ENCODE measurements at places on chromosomes 16 and 17. TPM values are rescaled to one million over a fixed set of nuclear protein-coding genes. Genes with fewer than 3 reads are reported as not detected.

Gene OTOP3
- not detected for polyA plus RNA-seq

Gene OR3A3
- polyA plus RNA-seq, result 0.13 TPM

Gene BCAS3
- polyA plus RNA-seq, result 27.8 TPM

Gene GPR142
- polyA plus RNA-seq, result not detected

Gene HP
- polyA plus RNA-seq, result 1.0 TPM

Gene PRSS22
- polyA plus RNA-seq, result 18.0 TPM

Gene CBX1
- polyA plus RNA-seq, result 188 TPM

Gene SLC5A11
- 0.10 TPM for polyA plus RNA-seq

Gene PERCC1
- 3.2 TPM for polyA plus RNA-seq

Gene ATP5PD
- 213 TPM for polyA plus RNA-seq

Gene SOCS1
- polyA plus RNA-seq, result 13.0 TPM

Gene ACSM2A
- polyA plus RNA-seq, result 0.87 TPM

Gene GRAP
- 14.8 TPM for polyA plus RNA-seq

Gene KCNJ2
- 4.2 TPM for polyA plus RNA-seq

Gene CPSF4L
- 0.72 TPM for polyA plus RNA-seq

Gene ADGRG3
- polyA plus RNA-seq, result 1.1 TPM

Gene ZFPM1
- polyA plus RNA-seq, result 2.2 TPM

Gene BCAR1
- 32.6 TPM for polyA plus RNA-seq

Gene TBC1D3C
- not detected for polyA plus RNA-seq

Gene CHST5
- polyA plus RNA-seq, result 0.78 TPM

Gene TERB1
- 0.23 TPM for polyA plus RNA-seq

Gene SLFN12L
- polyA plus RNA-seq, result 8.2 TPM

Gene POLR2C
- 87.6 TPM for polyA plus RNA-seq

Gene SECTM1
- polyA plus RNA-seq, result 3.0 TPM

Gene AXIN2
- polyA plus RNA-seq, result 54.6 TPM

Gene ETV4
- 17.3 TPM for polyA plus RNA-seq

Gene CD300A
- polyA plus RNA-seq, result 3.6 TPM

Gene FSCN2
- polyA plus RNA-seq, result 2.0 TPM

Gene GGNBP2
- 97.0 TPM for polyA plus RNA-seq

Gene ITGAL
- polyA plus RNA-seq, result 3.5 TPM
